Progenitor cell of endocrine pancreas (in vitro differentiated cells): ENCODE measurements at places on chromosomes 1 and 21. TPM values are rescaled to one million over a fixed set of nuclear protein-coding genes. Genes with fewer than 3 reads are reported as not detected.

Gene HMGCS2
- 105 and 112 TPM in 2 replicates for total RNA-seq

Gene SLC35E2B
- total RNA-seq, result 118 and 123 TPM in 2 replicates

Gene CACNA1E
- total RNA-seq, result 0.55 and 0.93 TPM in 2 replicates

DNA sequence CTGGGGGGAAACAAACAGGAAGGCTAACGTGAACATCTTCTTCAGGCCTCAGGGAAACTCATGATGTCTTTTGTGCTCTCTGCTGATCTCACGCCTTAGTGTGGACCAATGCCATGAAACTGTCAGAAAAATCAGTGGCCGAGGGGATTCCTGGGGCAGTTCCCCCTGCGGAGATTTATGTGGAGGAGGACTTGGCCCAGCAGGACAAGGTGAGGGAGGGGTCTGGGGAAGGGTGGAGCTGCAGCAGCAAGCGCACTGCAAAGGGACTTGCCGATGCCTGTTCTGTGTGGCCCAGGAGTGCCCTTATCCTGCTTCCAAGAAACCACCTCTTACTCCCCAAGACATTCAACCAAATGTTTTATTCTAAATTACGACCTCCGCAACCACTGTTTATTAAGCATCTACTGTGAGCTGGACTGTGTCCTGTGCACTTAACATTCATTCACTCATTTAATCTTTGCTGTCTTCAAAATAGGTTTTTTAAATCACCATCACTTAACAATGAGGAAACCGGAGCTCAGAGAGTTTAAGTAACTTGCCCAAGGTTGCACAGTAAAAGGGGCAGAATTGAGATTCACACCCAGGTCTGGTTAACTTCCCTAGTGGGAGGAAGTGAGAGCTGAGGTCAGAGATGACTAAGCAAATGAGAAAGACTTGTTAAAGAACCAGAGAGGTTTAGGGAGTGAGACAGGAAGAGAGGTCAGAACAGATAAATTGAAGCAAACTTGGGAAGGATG is 49.7 kb downstream of the FHAD1 start:
- DNase-seq, result no peak

GRCh38 chr1:3179471-3179870 is 110.5 kb downstream of the PRDM16 start:
- no peak for DNase-seq

- DNase-seq, result no peak
Measured at GRCh38 chr1:83689921-83690868, 308.7 kb downstream of the TTLL7 start.

GRCh38 chr1:52032124-52032784 is 1.4 kb downstream of the KTI12 start:
- no peak for DNase-seq

GRCh38 chr1:76006234-76006633 is 68.3 kb upstream of the ST6GALNAC3 start:
- DNase-seq, result no peak

DNA sequence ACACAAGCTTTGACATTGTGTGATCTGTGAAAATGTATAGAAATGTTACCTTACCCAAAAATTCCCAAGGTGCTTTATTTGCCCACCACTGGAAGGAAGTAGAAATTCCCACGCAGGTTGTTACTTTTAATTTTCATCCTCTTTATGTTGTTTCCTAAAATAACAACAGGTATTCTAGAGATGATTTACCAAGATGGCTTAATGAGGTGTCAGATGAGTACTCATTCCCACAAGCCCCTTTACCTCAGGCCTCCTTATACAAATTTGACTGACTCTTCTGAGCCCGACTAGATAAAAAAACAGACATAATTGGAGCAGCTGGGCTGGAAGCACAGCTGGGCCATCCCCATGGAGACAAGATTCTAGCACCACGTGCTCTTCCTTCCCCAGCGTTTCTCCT is 114.6 kb downstream of the LIPI start:
- DNase-seq, result no peak
